ENCODE measurements at places on chromosomes 3 and 15.

DNA sequence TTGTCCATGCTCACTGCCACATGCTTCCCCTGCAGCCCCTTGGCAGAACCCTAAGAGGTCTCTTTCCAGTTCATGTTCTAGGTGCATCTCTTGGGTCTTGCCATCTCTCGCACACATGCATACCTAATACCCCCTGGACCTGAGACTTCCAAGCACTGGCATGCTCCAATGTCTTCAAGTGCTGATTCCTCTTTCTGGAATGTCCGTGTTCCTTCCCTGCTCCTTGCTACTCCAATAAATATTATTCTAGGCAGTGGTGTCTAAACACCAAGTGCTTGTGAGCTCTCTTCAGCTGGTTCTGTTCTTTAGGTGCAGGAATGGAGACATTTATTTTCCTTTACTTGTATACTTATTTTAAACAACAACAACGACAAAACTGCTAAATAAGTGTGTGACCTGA, 370.1 kb downstream of the LPP start:
- no peak for DNase-seq

GRCh38 chr3:18417904-18418572, 7.1 kb downstream of the SATB1 start:
- no peak for DNase-seq

GRCh38 chr15:88636050-88636449, 2.8 kb upstream of the ISG20 start:
- DNase-seq, result no peak

GRCh38 chr3:112405845-112406244, 72.9 kb downstream of the CD200 start:
- DNase-seq, result no peak

DNA sequence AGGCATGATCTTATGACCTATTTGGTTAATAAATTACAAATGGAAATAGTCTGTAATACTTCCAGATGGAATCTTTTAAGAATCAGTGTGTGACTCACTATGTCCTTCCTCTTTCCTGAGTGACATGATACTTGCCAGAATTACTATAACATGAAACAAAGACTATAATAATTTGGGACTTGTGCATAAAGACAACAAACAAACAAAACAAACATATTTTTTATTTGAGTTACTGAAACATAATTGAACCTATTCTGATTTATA, 1268.1 kb downstream of the OTOL1 start:
- no peak for DNase-seq

GRCh38 chr3:22115581-22115980, 364.6 kb upstream of the ZNF385D start:
- DNase-seq, result no peak

DNA sequence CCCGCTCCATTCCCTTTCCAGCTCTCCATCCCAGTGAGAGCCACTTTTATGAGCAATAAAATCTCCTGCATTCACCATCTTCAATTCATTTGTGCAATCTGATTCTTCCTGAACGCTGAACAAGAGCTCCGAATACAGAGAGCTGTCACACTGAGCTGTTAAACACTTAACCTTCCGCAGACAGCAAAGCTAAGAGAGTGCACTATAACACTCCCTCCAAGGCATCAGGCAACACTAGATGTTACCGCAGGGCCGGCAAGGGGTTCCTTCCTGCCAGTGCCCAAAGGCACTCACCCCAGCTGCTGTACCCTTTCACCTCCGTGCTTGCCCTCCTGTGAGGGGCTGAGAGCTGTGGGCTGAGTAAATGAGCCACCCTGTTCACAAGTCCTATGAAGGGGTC, 85.6 kb downstream of the BCHE start:
- DNase-seq, result no peak

- no peak for DNase-seq
Measured at GRCh38 chr3:53328746-53329145, 18.6 kb downstream of the DCP1A start.
